ENCODE measurements at places on chromosomes 12 and 14.

DNA sequence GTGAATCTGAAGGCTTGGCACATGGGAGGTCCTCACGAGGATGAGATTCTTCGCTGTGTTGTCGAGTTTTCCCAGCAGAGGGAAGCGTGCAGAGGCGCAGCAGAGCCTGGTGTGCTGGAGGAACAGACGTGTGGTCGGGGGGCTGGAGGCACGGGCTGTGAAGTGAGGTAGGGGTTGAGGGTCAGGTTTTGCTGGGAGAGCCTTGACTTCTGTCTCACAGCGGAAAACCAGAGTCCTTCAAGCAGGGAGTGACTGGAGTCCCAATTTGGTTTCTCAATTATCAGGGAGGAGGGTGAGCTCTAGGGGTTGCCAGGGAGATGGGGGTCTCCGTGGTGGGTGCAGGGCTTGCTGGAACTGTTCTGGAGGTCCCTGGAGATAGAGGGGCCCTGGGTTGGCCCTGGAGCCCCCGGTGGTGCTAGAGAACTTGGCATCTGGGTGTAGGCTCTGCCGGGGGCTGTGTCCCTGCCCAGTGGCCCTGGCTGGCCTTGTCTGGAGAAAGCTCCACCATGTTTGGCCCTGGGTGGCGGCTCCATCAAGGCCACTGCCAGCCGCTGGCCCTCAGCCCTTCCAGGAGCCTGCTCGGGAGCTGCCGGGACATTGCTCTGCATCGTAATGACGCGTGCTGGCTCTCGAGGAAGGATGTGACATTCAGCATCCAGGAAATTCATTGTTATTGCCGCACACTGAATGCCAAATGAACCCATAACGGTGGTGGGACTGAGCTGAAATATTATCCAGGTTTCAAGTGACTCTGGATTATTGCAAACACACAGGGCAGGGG lies 215.7 kb downstream of the KIF26A start:
- no peak for DNase-seq

DNA sequence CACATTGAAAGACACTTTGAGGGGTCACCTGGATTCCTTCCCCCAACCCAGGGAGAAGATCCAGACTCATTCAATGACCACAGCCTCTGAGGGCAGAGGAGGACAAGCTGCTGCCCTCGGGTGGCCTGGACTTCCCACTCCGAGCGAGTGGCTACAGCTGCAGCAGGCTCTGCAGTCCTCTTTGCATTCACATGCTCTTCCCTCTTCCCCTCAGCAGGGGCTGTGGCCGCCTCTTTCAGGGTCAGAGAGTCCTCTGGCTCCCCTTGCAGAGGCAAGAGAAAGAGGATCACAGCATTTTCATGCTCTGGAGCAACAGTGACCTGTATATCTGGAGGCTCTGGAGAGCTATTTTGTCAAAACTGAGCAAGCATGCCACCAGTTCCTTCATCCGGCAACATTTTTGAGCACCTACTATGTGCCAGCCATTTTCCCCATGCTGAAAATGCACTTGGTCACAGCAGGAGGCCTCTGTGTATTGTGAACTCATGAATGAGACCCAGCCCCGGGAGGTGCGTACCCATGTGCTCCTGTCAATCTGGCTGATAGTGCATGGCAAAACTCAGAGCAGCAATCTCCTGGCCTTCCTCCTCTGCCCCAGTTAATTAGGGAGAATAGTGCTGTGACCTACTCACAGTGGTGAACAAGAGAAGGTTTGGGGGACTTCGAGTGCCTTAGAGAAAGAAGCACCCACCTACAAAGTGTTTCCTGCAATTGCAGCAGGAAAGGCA lies 42.9 kb upstream of the KCNA5 start:
- no peak for DNase-seq

DNA sequence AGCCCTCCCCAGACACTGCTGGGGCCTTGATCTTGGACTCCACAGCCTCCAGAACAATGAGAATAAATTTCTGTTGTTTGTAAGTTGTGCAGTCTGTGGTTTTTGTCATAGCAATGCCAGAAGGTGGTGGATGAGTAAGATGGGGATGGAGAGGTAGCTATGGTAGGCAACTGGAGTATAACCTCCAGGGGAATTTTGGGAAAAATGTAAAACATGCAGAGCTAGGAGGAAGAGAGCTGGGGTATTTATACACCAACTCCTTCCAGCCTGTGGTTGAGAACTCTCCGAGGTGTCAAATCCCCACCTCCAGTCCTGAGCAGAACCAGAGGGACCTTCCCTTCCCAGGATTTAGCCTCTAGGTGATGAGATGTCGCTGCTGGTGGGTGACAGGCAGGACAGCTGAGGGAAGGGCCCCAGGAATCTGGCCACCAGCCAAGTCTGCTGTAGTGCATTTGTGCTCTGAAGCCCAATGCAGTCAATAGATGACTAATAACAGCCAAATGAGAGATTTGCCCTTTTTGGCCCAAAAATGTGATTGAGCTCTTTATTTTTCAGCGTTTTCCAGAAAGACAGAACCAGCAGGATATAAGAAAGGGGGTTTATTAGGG lies 19.1 kb upstream of the CEP170B start:
- DNase-seq = no peak

DNA sequence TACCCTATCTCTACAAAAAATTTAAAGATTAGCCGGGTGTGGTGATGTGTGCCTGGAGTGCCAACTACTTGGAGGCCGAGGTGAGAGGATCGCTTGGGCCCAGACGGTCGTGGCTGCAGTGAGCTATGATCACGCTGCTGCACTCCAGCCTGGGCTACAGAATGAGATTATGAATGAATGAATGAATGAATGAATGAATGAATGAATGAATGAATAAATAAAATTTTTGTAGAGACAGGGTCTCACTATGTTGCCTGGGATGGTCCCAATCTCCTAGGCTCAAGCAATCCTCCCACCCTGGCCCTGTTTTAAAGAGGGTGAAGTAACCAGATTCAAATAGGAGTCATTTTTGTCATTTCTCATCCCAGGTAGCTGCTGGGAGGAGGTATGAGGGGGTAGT lies 176.2 kb upstream of the HIF1A start:
- no peak for DNase-seq

GRCh38 chr12:104187446-104188155 lies 28.0 kb upstream of the TXNRD1 start:
- no peak for DNase-seq

- no peak for DNase-seq
Observed at GRCh38 chr14:54597795-54598443, 31.0 kb downstream of the SAMD4A start.

DNA sequence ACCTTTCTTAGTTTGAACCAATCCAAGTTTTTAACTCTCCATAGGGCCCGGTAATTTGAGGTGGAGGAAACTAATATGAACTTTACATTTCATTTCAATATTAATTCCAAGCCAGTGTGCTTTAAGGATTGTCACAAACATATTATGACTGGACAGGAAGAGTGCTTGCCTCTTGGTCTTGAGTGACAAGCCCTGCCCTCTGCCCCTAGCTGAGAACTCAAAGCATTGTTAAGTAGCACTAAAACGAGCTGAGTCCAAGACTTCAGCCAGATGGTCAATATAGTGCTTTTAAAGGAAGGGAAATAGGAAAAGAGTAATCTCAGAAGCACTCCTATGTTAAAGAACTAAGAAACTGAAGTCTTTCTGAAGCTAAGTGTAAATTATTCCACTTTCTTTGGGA lies 17.1 kb downstream of the TRMT5 start:
- no peak for DNase-seq

- no peak for DNase-seq
Observed at GRCh38 chr12:120668091-120668867, 18.7 kb upstream of the MLEC start.

- DNase-seq = no peak
Observed at GRCh38 chr14:74660863-74661262, 48.8 kb upstream of the LTBP2 start.

DNA sequence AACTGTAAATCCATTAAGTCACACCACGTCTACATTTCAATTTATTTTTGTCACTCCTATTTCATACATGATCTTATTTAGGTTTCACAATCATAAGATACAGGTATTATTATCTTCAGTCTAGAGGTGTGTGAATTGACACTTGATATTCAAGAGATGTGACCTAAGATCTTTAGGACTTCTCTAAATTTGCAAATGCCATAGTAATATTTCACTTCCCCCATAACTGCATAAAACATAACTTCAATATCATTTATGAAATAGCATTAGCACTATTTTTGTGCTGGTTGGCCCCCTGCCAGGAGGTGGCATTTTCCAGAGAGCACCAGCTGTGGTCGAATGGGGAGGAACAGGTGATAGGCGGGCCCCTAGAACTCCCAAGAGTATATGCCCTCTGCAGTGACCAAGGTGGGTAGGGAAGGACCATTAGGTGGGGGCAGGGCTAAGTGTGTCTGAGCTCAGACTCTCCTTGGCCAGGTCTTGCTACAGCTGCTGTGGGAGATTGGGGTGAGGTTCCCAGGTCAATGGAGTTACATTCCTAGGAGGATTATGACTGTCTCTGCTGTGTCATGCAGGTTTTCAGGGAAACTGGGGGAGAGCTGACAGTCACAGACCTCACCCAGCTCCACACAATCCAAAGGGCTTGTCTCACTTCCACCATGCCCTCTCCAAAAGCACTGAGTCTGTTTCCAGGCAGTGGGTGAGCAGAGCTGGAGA lies 49.2 kb upstream of the ERGIC2 start:
- no peak for DNase-seq

DNA sequence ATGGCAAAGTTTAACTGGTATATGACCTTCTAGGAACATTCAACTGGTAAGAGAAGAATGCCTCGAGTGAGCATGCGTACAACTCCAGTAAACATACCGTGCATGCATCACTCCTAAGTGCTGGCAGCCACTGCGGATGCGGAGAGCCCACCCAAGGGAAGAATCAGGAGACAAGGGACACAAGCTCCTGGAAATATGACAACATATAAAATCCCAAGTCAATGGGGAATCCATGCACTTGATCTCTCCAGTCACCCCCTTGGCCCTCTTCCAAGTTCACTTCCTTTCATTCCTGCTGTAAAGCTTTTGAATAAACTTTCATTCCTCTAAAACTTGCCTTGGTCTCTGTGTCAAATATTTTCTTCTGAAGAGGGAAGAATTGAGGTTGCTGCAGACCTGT lies 168.7 kb upstream of the TMCC3 start:
- DNase-seq = no peak

- DNase-seq = no peak
Observed at GRCh38 chr12:27186022-27186839, 57.9 kb upstream of the STK38L start.

- no peak for DNase-seq
Observed at GRCh38 chr12:30796313-30796780, 41.6 kb upstream of the CAPRIN2 start.

DNA sequence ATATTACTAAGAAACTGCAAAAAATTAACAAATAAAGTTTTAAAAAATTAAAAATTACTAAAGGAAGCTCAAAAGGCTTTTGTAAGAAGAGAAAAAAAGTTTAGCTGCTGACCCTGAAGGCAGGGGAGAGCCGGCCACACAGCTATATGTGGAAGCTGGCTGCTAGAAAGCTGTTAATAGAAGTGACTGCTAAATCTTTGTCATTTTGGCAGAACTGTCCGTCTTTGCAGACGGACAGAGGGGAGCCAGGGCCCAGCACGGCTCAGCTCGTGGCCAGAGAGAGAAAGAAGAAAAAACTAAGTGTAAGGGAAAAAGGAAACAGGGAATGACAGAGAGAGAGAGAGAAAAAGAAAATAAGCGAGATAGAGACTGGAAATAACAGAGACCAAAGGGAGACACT lies 27.9 kb downstream of the PRMT8 start:
- no peak for DNase-seq

- no peak for DNase-seq
Observed at GRCh38 chr12:30806989-30807694, 52.4 kb upstream of the CAPRIN2 start.

GRCh38 chr12:124171231-124171979 lies 123.5 kb upstream of the RFLNA start:
- DNase-seq = no peak

DNA sequence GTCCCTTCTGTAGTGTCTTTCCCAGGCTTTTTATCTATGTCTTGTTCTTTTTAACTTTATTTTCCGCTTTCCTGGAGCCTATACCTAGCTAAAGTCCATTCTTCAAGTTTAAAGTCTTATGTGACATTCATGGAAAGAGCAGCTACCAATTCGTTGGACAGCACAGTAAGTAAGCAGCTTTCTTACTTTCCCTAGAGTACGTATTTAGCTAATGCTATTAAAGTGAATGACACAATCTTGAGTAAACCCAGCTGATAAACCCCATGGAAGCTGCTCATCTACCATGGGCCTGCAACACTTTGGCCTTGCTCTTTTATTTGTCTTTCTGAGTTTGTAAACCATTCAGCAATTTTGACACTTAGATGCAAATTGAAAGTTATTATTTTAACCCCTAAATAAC lies 30.0 kb downstream of the ALX1 start:
- no peak for DNase-seq

DNA sequence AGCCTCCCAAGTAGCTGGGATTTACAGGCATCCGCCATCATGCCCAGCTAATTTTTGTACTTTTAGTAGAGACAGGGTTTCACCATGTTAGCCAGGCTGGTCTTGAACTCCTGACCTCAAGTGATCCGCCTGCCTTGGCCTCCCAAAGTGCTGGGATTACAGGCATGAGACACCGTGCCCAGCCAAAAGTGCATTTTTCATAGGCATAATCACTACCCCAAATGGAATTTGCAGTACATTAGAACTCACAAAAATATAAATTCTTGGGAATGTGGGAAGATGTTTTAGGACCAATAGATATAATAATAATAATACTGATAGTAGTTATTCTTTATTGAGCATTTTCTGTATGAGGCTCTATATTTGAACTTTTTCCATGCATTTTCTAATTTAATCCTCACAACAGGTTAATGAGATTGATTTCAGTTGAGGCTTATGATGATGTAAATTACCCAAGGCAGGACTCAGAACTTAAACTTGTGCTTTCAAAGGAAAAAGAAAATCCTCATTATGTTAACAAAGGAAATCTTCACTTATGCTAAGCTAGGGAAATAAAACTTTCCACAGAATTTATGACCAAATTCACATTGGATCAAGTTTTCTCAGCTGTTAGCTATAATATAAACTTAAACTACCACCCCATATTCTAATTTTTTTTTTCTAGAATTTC lies 121.6 kb downstream of the SRGAP1 start:
- no peak for DNase-seq

GRCh38 chr12:4216187-4216927 lies 57.2 kb upstream of the CCND2 start:
- no peak for DNase-seq
